RKO (cell line): ENCODE measurements at places on chromosomes 7 and 10.
A peak's percentile ranks its signal among the peaks of the same experiment; 100 is the strongest.

- no peak for DNase-seq
Observed at GRCh38 chr7:105673367-105674084, 92.2 kb upstream of the EFCAB10 start.

DNA sequence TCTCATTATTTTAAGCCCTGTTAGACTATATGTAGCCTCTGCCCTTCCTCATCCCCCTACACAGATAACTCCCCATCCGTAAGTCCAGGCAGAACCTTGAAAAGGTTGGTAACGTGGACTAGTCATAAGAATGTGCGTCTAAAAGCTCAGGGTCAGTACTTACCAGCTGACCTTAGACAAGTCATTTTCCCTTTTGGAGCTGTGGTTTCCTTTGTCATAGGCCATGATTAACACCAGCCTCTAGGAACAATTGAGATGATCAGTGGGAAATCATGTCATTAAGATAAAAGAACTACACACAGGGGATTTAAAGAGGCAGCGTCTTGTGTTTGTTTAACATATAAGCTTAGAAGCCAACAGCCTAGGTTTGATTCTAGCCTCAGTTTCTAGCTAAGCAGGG is 6.9 kb upstream of the UNC5B start:
- peak; percentile 20 for DNase-seq

GRCh38 chr7:53431901-53432300 is 396.5 kb downstream of the POM121L12 start:
- no peak for DNase-seq

- DNase-seq: peak; percentile 50
Observed at GRCh38 chr10:49371967-49372366, 23.9 kb downstream of the DRGX start.

- DNase-seq: no peak
Observed at GRCh38 chr7:121307021-121307574, 21.7 kb upstream of the WNT16 start.

GRCh38 chr10:128927497-128928161 is 539.4 kb upstream of the MGMT start:
- DNase-seq: no peak

DNA sequence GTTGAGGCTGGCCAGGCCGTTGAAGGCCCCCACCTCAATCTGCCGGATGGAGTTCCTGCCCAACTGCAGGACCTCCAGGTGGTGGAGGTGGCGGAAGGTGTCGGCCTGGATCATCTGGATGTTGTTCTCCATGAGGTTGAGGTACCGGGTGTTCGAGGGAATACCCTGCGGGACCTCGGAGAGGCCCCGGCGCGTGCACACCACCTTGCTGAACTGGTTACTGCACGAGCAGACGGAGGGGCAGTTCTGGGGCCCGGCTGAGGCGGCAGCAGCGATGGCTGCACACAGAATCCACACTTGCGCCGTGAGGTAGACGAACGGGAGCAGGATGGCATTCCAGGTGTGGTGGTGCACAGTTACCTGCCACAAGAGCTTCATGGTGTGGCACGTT is 979 bp downstream of the LRRC4 start:
- no peak for DNase-seq

DNA sequence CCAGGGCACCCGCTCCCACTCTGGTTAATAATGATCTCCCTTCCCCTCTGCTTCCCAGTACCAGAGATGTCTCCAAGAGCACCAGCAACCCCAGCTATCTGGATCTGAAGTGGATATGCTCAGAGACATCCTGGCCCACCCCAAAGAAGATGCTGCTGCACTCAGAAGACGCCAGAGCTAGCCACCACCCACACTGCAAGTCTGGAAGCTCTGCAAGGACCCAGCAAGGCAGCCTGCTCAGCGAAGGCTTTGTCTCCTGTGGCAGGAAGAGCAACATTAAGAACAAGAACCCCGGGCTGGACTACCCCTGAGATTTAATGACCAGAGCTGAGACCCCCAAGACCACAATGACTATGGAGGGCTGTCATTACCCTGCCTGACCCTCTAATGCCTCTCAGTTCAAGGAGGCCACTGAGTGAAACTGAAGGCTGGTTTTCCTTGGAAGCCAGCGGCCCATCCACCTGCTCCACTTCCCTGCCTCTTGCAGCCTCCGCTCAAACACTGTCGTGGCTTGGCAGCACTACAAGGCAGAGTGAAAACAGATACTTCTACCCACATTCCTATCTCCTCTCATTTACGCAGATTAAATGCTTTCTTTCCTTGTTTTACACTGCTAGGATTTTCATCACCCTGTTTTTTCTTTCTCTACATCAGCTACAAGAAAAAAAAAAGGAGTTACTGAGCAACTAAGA is 202.2 kb downstream of the SNX10 start:
- DNase-seq: no peak

- DNase-seq: no peak
Observed at GRCh38 chr10:84117686-84118394, 21.5 kb upstream of the GHITM start.

- no peak for DNase-seq
Observed at GRCh38 chr7:122556873-122557542, 141.9 kb downstream of the RNF133 start.

DNA sequence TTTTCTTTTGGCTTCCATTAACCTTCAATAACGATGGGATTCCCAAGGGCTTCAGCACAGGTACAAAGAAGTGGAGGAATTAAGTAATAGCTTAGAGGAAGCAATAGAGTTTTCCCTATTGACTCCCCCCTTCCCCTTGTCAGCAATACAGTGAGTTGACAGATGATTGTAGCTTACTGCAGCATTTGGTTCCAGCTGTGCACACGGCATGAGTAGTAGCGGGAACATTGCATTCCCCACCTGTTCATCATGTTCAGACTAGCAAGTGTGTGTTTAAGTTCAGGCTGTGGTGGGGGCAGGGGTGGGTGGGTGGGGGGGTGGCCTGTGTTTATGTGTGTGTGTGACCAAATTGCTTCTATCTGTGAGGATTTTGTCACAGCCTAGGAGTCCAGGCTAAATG is 4.6 kb upstream of the ADRA2A start:
- DNase-seq: no peak

DNA sequence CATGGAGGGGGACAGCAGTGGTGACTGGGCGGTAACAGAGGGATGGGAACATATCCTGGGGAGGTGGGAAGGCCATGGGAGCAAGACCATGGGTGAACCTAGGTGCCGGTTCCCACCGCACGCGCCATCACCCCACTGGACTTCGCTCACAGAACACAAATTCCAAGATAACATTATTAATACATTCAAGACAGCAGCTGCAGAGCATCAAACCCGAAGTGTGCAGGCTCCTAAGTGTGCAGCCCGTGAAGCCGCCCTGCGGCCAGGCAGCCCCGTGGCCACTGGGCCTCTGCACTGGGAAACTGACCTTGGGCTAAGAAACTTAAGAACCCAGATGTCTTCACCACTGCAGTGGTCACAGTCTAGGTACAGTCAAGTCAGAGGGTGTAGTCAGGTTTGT is 42.8 kb upstream of the ZRANB1 start:
- no peak for DNase-seq

DNA sequence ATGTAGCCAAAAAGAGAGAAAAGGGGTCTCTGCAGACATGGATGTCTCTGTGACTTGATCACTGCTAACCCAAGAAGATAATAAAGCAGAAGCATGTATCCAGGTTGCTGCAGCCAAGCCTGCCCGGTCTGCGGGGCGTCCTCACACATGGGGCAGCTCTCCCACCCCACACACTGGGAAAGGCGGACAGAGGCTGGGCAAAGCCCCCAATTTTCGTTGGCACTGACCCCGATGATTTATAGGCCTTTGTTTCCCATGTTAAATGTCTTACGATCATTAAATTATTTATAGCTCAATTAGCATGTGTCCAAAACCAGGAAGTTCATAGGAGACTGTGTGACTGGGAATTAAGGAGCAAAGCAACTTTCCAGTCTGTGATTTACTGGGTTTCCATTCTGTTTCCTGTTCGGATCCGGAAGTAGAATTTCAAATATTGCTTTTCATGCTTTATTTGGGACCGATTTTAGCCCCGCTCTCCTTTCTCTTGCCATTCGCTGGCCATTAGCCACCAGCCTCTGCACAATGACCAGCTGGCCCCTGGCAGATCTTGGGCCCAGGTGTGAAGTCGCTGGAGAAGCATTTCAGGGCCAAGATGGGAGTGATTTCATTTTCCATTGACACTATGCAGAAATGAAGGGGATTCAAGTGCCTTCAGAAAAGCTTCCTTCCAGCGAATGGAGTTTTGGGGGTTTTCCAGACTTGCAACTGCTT is 91.6 kb downstream of the EGFR start:
- no peak for DNase-seq

DNA sequence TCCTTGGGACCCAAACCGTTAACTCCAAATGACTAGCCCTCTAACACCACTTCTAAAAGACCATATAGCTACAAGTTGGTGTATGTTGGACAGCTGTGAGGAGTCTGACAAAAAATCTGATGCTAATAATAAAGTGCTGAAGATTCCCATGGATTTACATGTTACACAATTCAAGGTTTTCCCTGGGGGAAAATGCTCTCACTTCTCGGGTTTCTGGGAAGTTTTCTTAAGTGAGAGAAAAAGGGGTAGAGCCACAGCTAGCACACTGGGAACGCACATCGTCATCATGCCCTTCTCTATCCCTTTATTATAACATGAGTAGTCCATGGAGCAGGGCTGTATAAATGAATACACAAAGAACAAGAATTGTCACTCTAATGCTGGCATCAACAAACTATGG is 162.1 kb downstream of the CHCHD3 start:
- DNase-seq: no peak

DNA sequence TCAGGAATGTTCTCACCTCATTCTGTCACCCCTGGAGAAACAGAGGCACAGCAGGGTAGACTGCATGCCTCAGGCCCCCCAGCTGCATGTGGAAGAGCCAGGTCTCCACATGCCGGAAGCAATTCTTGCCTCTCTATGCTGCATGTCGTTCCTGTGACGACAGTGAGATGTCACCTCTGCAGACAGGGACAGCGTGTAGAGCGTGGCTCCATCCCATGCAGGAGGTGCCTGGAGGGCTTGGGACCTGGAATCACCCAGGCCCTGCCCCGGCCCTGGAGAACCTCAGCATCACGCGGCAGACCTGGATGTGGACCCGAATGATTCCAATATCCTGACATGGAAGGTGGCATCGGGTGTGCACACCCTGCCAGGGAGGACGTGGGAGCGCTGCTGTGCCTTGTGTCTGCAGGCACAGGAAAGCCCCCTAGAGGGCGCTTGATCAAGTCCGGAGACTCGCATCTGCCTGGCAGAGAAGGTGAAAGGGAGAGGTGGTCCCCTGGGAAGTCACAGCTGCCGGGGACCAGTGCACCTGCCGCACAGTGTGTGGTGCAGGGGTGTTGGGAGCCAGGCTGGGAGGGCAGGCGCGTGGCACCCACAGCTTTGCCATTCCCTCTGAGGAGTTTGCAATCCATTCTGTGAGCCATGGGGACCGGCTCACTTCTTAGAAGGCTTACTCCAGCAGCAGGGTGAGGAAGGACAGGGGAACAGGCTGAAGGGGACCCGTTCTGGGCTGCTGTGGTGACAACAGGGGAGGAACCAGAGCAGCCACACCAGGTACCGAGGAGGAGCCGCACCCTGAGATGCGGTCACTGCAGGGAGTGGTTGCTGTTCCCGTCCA is 45.3 kb upstream of the EN2 start:
- DNase-seq: peak; percentile 40

- no peak for DNase-seq
Observed at GRCh38 chr10:97875391-97875790, 25.7 kb downstream of the GOLGA7B start.

GRCh38 chr7:99460651-99461050 is 5.3 kb downstream of the ATP5MF start:
- DNase-seq: no peak

DNA sequence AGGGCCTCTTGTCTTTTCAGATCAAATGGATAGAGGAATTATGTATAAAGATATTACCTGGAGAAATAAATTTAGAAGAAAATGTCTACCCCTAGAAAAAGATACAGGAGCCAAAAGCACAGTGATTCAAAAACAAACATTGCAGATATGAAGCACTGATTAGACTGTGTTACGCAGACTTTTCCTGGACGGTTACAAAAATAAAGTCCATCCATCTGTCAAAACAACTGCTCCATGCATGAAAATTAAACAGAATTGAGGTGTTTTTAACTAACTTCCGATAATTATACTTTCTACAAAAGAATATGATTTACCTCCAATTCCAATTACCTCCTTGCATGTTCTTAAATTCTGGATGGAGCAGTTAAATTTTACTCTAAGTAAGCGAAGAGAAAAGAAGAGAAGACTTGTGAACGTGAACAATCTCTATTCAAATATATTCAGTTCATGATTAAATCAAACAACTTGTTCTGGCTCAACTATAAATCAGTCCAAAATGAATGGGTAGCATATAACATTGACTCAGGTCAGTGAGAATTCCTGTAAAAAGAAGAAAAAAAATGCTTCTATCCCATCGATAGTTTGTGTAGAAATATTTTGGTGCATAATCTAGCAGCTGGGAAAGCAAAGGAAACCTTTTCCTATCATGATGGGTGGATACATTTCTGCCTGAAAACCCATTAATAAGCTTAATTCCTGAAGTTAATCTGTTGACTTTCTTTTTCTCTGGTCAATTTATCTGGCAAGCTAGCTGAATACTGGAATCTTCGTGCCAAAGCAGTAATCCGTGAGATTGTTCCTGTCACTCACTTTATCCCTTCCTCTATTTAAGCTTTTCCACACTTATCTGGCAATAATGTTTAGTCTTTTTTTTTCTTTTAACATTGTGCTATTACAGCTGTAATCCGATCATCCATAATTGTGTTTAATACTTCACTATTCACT is 80.4 kb downstream of the SEMA3A start:
- DNase-seq: no peak

- DNase-seq: no peak
Observed at GRCh38 chr7:156031679-156032478, 219.6 kb upstream of the SHH start.

DNA sequence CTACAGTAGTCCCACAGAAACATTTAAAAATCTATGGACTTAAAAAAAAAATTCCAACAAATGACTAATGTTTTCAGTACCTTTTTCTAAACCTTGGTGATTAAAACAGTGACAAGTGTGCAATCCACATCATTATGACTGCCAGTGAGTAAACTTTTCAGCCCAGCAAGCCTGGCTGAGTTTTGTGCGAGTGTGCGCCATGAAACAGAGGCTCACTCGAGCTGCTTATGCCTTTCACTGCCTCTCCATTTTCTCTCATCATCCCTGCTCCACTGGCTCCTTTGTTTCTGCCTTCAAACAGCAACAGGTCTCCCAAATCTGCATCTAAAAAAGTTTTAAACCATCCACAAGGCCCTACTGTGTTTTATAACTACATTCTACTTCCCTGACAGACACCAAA is 105.8 kb downstream of the USP6NL start:
- peak; percentile 25 for DNase-seq

GRCh38 chr10:637771-638195 is 51.7 kb downstream of the DIP2C start:
- DNase-seq: no peak
